Nucleus accumbens (tissue), 56 donors: ENCODE measurements at places on chromosomes 5 and 9.
A peak's percentile ranks its signal among the peaks of the same experiment; 100 is the strongest.

DNA sequence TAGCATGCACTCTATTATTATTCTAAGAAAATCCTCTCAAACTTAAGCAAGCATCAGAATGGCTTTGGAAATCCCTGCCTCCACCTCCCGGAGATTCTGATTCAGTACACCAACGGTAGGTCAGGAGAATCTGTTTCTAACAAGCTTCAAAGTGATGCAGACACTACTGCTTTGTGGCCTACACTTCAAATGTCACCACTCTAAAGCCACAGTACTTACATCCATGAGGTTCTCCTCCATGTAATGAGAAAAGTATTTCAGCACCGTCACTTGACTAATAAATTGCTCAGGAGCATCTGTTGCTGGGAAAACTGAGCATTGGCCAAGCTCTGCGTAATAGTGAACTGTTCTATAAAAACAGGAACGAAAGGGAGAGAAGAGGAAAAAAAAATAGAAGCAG is 4.8 kb downstream of the PLK2 start:
- DNase-seq: no peak

GRCh38 chr9:70480405-70480980 is 66.0 kb upstream of the KLF9 start:
- peak; percentile 60 for DNase-seq

DNA sequence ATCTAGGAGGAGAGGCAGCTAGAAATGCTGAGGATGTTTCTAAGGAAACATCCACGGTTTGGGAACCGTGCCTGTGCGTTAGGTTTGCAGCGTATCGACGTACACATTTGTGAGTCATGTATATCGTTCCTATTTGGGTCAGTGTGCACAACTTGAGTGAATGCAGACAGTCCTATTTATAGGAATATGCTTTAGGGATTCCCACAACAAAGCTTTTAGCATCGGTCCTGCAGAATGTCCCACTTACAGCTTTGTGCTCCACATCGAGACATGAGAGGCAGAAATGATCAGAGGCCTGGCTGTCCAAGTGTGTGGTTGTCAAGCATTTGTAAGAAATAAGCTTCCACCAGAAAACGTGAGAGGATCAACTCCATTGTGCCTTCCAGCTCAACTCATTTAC is 1282.7 kb upstream of the WWC1 start:
- no peak for DNase-seq

GRCh38 chr5:76682387-76682786 is 33.5 kb upstream of the F2R start:
- DNase-seq: no peak

- no peak for DNase-seq
Measured at GRCh38 chr5:16321284-16321683, 141.7 kb upstream of the MARCHF11 start.

DNA sequence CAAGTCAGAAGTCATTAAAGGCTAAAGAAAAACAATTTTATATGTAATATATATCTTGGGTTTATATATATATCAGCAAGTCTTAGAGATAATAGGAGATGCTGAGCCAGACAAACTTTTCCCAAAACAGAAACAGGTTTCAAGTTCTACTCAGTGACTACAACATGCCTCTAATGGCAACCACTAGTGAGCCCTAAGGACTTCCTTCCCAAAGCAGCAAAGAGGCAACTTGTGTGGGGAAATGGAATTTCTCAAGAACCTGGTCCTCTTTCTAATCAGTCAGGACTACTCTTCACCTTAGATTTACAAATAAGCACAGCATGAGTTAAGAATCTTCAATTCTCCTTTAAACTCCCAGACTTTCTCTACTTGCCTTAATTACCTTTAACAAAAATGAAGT is 17.6 kb downstream of the RNF38 start:
- no peak for DNase-seq

DNA sequence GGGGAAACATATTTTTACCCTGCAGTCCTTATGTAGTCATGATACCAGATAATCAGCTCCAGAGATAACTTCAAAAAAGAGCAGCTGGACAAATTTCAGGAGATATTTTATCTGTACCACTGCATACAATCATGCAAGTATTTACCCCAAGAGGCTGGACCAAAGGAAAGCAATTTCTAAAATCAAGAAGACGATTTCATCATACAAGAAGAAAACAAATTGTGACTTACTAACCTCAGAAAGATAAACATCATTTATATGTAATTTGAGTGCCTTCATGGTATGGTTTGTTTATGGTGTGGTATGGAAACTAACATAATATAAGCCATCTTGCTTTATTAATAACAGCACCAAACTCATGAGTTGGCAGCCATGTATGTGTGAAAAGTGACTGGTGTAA is 603.6 kb downstream of the PSAT1 start:
- DNase-seq: no peak

GRCh38 chr9:131094622-131095021 is 1.7 kb upstream of the AIF1L start:
- DNase-seq: no peak

- no peak for DNase-seq
Measured at GRCh38 chr5:119063579-119064379, 7.1 kb upstream of the DMXL1 start.

DNA sequence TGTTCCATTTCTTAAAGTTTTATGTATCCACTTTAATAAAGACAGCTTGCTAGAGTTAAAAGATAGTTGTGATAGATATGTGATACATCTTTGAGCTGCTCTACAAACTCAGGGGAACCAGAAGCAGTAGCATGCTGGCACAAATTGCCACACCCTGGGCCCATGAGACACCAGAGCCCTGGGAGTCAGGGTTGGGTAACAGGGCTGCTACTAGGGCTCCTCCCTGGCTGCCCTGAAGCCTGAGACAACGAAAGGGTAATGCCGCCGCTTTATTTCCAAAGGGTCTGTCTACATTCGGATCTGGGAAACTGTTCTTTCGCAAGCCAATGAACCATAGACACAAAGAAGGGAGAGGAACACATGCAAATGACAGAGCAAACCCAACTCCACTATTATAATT is 29.2 kb downstream of the PTPN3 start:
- DNase-seq: no peak

GRCh38 chr5:87413343-87413645 is 564 bp upstream of the CCNH start:
- no peak for DNase-seq

DNA sequence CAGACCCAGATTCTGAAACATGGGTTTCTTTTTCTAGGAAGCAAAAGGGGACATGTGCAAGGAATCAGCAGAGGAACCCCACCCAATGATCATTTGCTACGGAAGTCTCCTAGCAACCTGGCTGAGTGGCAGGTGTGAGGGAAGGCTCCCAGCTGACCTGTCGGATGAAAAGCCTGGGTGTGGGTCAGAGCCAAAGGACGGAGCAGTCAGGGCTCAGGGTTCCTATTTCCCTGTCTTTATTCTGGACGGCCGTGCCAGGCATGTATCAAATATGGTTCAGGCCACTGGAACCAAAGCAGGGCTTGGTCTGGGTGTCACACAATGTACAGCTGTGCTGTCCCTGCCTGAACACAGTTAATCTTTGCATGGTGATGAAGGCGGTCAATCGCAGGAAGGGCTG is 20.1 kb downstream of the STK10 start:
- no peak for DNase-seq
